ENCODE measurements at places on chromosomes 7 and 10. TPM values are rescaled to one million over a fixed set of nuclear protein-coding genes. Genes with fewer than 3 reads are reported as not detected.

CDNF gene
- 9.1 TPM for total RNA-seq

DNA sequence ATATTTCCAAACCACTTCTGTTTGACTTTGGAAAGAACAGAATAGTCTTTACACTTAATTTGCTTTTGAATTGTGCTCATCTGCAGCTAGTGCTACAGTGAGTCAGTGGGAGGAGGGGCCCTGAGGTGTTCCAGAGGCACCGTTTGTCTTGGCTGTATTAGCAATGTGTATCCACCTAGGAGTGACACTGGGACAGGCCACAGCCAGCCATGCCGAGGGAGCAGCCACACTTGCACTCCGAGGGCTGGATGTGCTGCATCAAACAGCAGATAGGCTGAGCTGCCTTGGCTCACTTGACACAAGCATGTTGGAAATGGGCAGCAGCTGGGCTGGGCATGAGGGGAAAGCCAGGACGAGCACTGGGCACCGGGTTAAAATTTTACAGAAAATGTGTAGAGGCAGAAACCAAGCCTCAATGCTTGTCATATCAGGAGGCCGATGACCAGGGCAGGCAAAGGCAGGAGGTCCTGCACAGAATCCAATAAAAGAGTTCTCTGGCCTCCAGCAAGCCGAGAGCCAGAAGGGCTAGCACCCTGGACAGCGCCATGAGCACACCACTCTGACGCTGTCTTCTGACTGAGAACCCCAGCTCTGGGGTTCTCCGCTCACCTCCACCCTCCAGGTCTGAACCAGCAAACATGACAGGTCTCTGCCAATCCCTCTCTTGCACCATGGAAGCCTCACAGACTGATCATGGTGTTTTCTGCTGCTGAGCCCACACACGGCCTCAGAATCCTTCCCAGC, 163.3 kb downstream of the GRID1 start:
- no peaks in the 10 kb centered on the region for H3K27me3 ChIP-seq
- no peak for DNase-seq
- no peaks in the 10 kb centered on the region for H3K4me1 ChIP-seq

DNA sequence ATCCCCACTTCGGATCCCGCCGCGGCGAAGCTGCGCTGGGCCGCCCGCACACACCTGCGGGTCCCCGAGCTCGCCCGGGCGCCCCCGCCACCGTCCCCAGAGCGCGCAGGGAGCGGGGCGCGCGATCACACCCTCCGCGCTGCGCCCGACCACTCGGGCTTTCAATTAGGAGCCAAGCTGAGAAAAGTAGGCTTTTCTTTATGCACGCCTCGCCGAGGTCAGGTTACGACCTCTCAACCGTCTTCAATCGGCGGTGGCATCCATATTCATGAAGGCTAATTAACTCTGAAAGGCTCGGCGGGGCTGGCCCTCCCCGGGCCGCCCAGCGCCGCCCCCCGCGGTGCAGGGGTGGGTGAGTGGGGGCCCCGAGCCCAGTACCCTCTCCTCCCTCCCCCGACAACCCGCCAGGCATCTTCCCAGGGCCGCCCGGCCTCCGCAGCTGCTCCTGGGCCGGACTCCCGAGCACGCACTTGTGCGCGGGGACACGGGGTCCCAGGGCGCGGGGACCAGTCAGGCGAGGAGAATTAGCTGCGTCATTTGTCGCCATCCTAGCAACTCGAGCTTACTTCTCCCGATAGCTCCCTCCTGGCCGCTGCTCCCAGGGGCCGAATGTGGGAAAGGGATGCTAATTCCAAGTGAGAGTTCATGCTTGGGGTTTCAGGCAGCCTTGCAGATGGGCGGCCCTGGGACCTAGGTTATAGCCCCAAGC, 155.5 kb upstream of the LYZL2 start:
- peak overlapping the region; percentile 97 for H3K27ac ChIP-seq
- peak; percentile 76 for DNase-seq
- no peaks in the 10 kb centered on the region for H3K36me3 ChIP-seq
- H3K27me3 ChIP-seq = no peaks in the 10 kb centered on the region

GRCh38 chr7:5425507-5426225, 2.0 kb upstream of the TNRC18 start:
- H3K27ac ChIP-seq = peak overlapping the region; percentile 97
- peak overlapping the region; percentile 74 for H3K4me3 ChIP-seq
- H3K4me1 ChIP-seq = peaks cover 14% of the 10 kb centered on the region
- DNase-seq = peak; percentile 81
- H3K36me3 ChIP-seq = no peaks in the 10 kb centered on the region

GRCh38 chr7:99762680-99763327, 21.2 kb downstream of the CYP3A4 start:
- H3K4me1 ChIP-seq = no peaks in the 10 kb centered on the region
- no peak overlapping the region for H3K4me3 ChIP-seq
- no peak for DNase-seq

NPSR1 gene
- total RNA-seq = not detected

IRF5 gene
- 52.5 TPM for total RNA-seq

SYCE1 gene
- not detected for total RNA-seq

- peak overlapping the region; percentile 34 for H3K4me3 ChIP-seq
- H3K27me3 ChIP-seq = peaks cover 8% of the 10 kb centered on the region
- H3K4me1 ChIP-seq = no peaks in the 10 kb centered on the region
- H3K27ac ChIP-seq = peak overlapping the region; percentile 66
- H3K36me3 ChIP-seq = no peaks in the 10 kb centered on the region
Measured at GRCh38 chr7:100894860-100895700, 608 bp downstream of the ACHE start.

- no peak for DNase-seq
- H3K4me1 ChIP-seq = no peaks in the 10 kb centered on the region
- H3K4me3 ChIP-seq = no peak overlapping the region
- H3K27me3 ChIP-seq = no peaks in the 10 kb centered on the region
- no peak overlapping the region for H3K27ac ChIP-seq
Measured at GRCh38 chr7:78686189-78686588, 767.3 kb downstream of the MAGI2 start.

Data from uterus (tissue), 4 donors.